Vagina (tissue), 2 donors: ENCODE measurements at places on chromosomes 6 and 20.

DNA sequence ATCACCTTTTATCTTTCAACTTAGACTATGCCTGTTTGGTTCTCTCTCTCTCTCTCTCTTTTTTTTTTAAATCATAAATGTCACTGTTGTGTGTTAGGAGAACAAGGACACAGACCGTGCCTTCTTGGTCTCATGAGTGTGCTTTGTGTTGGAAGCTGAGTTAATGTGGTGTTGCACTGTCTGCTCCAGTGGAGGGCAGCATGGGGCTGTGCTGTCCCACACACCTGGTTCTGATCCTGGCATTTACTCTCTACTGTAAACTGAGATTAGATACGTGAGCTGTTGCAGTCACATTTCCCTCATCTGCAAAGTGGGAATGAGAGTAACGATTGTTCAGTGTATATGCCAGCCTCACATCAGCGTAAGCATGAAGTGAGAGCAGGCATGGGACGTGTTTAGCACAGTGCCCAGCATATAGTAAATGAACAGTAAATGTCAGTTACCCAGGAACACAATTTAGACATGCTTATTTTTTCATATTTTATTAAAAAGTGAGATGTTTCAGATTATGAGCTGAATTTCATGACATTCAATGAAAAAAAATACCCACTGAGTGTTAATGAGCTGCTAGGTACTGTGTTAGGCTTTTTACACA lies 161.1 kb downstream of the FARS2 start:
- DNase-seq: no peak

- DNase-seq: no peak
Measured at GRCh38 chr6:98670045-98670746, 164.2 kb upstream of the POU3F2 start.

- DNase-seq: no peak
Measured at GRCh38 chr6:169589293-169589692, 112.5 kb downstream of the WDR27 start.

DNA sequence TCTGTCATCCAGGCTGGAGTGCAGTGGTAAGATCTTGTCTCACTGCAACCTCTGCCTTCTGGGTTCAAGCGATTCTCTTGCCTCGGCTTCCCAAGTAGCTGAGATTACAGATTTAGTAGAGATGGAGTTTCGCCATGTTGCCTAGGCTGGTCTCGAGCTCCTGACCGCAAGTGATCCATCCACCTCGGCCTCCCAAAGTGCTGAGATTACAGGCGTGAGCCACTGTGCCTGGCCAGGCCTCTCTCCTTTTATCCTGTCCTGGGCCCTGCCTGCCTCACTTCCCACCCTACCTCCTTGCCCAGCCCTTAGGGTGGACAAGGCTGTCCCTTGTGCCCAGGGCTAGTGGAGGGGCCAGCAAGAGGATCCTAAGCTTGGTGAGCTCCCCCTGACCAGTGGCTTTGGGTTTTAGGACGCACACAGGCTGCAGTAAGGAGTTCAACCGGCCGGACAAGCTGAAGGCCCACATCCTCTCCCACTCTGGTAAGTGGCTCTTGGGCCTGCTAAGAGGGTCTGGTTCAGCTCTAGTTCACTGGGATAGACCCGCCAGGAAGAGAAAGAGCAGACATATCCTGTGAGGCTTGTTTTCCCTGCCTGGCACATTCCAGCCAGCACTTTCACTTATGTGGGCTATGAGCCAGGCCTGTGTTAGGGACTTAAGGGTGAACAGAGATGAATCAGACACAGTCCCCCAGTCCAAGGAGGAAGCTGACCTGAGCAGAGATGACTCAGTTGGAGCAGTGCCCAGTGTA lies 21.9 kb upstream of the CHMP4B start:
- no peak for DNase-seq

DNA sequence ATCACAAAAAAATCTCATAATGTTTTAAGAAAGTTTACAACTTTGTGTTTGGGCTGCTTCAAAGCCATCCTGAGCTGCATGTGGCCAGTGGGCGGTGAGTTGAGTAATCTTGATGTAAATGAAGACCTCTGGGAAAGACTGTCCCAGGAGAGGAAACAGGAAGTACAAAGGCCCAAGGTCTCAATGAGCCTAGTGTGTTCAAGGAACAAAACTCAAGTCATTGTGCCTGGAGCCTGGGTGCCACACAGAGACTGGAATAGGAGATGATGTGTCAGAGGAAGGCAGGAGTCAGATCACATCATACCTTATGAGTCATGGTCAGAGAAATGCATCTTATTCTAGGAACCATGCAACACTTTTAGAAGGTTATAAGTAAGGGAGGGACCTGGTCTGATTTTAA lies 51.5 kb downstream of the COL19A1 start:
- no peak for DNase-seq

DNA sequence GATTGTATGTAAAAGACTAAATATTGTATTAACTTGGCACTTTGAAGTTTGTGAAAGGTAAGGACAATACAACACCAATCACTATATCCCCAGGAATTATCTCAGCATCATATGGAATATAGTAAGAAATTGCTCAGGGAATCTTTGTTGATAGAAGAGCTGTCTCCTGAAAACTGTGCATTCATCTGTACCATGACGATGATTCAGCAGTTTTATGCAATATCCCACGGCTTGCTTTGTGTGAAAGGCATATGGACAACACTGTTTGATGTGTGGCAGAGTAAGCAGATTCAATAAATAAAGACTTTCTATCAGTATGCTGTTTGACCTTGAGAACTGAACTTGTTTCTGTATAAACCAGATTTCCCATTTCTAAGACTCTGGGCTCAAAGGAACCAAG lies 147.5 kb upstream of the PLN start:
- no peak for DNase-seq

DNA sequence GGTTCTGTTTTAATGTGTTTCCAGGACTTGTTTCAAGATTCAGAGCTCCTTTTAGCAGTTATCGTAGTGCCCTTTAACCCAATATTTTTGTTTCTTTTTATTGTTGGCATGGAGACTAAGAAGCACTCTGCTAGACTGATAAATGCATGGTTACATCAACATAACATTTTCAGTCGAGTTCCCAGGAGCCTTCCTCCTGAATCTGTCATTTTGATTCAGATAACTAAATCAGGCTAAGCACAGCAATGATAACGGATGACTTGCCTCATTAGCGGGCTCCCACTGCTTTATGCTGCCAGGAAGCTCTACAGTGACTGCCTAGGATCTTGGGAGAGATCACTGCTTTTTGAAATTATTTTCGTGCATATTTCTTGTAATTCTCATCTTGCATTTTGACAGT lies 772.8 kb upstream of the GJE1 start:
- DNase-seq: no peak

DNA sequence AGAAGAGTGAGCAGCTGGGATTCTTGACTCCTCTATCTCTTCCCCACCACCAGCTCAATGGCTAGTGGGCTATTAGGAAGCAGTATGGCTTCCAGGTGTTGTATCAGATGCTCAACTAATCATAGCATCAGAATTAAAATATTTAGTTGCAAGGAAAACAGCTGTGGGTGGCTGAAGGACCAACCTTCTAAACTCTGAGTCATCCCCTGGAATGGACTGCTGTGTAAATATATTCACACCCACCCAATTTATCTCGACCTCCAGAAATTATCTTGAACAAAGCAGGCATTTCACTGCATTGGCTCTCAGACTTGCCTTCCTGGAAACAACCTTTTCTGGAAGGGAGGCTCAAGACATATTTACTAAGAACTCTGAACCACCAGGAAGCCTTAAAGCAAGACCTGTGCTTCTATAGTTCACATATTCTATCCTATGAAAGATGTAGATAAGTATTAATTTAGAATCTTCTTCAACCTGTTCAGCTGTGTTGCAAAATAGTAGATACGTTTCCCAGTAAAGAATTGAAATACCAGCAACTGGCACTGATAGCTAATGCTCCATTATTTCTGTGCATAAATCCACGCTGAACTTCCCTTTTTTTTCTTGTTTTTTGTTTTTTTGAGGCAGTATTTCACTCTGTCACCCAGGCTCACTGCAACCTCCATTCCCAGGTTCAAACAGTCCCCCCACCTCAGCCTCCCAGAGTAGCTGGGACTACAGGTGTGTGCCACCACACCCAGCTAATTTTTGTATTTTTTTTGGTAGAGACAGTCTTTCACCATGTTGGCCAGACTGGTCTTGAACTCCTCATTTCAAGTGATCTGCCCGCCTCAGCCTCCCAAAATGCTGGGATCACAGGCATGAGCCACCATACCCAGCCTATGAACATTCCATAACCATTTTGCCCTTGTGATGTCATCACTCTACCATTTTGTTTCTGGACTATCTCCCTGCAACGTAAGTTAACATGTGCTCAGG lies 56.9 kb upstream of the CD2AP start:
- DNase-seq: no peak

- no peak for DNase-seq
Measured at GRCh38 chr6:17971128-17972073, 16.0 kb downstream of the KIF13A start.

- no peak for DNase-seq
Measured at GRCh38 chr6:106101466-106101865, 15.3 kb downstream of the PRDM1 start.

DNA sequence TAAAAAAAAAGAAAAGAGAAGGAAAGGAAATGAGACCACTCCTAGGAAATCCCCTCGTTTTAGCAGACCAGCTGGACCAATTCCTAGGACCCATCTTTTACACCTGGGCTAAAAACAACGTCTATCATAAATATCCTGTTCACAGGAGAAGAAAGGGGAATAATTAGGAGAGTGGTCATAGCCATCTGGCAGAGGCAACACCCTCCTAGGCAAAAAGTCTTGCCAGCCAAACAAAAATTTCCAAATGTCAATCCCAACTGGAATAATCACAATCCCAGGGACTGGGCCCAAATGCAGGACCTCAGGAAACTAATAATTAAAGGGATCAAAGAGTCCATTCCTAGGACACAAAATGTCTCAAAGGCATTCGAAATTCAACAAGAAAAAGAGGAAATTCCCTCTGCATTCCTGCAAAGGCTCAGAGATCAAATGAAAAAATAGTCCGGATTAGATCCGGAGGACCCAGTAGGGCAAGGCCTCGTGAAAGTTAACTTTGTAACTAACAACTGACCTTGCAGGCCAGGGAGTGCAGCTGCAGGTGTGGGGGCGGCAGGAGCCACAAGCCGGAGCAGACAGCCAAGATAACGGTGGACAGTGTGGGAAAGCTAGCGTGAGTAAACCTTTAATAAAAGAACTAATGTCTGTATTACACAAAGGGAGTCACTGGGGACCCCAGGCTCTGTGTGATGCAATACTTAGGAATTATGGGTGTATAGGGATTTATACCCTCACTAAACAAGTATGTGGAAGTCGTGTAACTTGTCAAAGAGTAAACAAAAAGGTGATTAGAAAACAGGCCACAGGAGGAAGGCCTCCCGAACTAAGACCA lies 11.7 kb downstream of the LCA5 start:
- no peak for DNase-seq

GRCh38 chr6:166921570-166921969 lies 34.8 kb downstream of the RNASET2 start:
- peak; percentile 5 for DNase-seq

- no peak for DNase-seq
Measured at GRCh38 chr20:37285664-37286374, 3.6 kb upstream of the MANBAL start.

- no peak for DNase-seq
Measured at GRCh38 chr6:87916446-87916845, 131.2 kb upstream of the SPACA1 start.

- DNase-seq: no peak
Measured at GRCh38 chr6:124008000-124008987, 204.6 kb downstream of the NKAIN2 start.

DNA sequence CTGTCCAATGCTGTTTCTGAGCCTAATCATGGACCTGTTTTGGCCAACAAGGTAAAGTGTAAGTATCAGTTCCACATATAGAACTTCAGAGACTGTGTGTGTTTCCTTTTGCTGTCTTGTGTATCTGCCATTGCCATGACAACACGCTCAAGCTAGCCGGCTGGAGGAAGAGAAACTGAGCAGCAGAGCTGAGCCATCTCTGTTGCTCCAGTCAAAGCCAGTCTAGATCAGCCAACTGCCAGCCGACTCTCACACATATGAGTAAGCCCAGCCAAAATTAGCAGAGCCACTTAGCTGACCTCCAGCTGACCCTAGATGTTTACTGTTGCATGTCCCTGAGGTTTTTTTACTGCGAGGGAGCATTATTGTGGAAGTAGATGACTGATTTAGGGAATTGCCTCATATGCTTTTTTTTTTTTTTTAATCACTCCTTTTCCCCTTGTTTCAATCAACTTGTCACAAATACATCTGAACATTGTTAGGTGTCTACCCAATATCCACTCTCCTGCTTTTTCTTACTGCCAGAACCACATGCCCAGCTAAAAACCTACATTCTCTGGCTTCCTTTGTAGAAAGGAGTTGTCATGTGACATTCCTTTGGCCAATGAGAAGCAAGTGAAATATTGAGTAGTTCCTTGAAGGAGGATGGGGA lies 304.3 kb upstream of the SUPT3H start:
- DNase-seq: no peak

- DNase-seq: no peak
Measured at GRCh38 chr6:121932076-121932991, 467.1 kb upstream of the HSF2 start.

GRCh38 chr6:151111670-151112069 lies 128.1 kb upstream of the AKAP12 start:
- DNase-seq: no peak

GRCh38 chr6:115830895-115831294 lies 229.8 kb downstream of the FRK start:
- no peak for DNase-seq

- DNase-seq: no peak
Measured at GRCh38 chr6:28248916-28249315, 3.2 kb downstream of the ZKSCAN4 start.

GRCh38 chr6:52976149-52976548 lies 18.9 kb downstream of the GSTA4 start:
- no peak for DNase-seq

DNA sequence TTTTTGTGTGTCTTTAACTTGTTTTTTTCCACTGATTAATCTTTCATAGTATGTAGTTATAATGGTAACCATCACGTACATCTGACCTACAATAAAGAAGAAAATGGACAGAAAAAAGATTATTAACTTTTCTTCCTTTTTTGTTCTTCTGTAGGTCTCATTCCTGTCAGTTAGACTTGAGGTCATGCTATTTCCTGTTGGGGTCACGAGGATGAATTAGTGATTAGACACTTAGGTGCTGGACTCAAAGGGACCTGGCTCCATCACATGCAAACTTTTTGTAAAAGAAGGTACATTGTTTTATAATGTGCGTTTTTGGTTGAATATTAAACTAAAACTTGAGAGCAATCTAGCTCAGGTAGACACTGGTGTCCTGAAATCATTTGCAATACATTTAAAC lies 14.8 kb downstream of the MARCKS start:
- no peak for DNase-seq

DNA sequence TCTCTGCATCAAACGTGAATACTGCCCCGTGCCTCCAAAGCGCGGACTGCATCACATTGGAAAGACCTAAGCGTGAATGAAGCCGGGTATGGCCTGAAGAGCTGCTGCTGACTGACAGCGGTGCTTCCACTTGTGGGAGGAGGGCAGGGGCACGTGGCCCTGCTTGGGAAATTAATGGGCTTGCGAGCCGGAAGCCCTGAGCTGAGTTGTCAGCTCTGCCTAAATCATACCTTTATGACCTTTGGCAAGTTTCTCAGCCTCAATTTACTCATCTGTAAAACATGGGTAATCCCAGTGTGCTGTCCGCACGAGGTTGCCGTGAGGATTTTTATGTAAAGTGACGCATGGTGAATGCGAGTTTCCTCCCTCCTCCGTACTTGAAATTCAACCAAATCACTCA lies 67.0 kb upstream of the FOXQ1 start:
- DNase-seq: no peak

- DNase-seq: no peak
Measured at GRCh38 chr6:158188591-158188990, 20.4 kb downstream of the GTF2H5 start.
